ENCODE measurements at places on chromosomes 16 and 17. TPM values are rescaled to one million over a fixed set of nuclear protein-coding genes. Genes with fewer than 3 reads are reported as not detected.

Gene KRT17
- 2.3 TPM for total RNA-seq

Gene MEIOC
- total RNA-seq: 0.63 TPM

Gene RNF222
- total RNA-seq: not detected

Gene ITGAL
- not detected for total RNA-seq

Gene C16orf74
- 11.4 TPM for total RNA-seq

Gene SPAG9
- total RNA-seq: 34.5 TPM

Gene CA5A
- total RNA-seq: not detected

Gene VAT1L
- total RNA-seq: 0.98 TPM

Gene ITGAD
- not detected for total RNA-seq

Gene TSPAN10
- total RNA-seq: 1.9 TPM

Gene ABCC6
- total RNA-seq: 0.65 TPM

Gene WNT9B
- total RNA-seq: not detected

Gene LDHD
- not detected for total RNA-seq

Gene IKZF3
- not detected for total RNA-seq

Gene RGS11
- 5.2 TPM for total RNA-seq

Gene CSH2
- total RNA-seq: not detected

Gene EVPLL
- total RNA-seq: not detected

Gene GAS2L2
- total RNA-seq: not detected

Gene TPSAB1
- total RNA-seq: not detected

Gene CD7
- not detected for total RNA-seq
